ENCODE measurements at places on chromosomes 2 and 18. TPM values are rescaled to one million over a fixed set of nuclear protein-coding genes. Genes with fewer than 3 reads are reported as not detected.

DNA sequence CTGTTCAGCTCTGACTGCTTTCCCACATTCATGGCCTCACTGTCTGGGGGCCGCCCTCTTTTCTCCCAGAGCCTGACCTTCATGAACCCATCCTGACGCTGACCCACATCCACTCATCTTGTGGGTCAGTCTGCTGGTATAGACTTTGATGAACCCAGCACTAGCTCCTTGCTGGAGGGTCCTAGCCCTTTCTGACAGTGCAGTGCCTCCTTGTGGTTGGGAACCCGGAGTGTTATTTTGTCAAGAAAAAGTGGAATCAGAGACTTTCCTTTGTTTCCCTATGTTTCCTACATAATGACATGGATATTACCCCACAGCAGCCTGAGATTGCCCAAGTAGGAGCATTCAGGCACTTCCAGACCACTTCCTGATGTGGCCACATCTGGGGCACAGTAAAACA lies 19.3 kb upstream of the OSR1 start:
- peak; percentile 46 for DNase-seq
- H3K27me3 ChIP-seq: no peaks in the 10 kb centered on the region
- H3K36me3 ChIP-seq: no peaks in the 10 kb centered on the region

DNA sequence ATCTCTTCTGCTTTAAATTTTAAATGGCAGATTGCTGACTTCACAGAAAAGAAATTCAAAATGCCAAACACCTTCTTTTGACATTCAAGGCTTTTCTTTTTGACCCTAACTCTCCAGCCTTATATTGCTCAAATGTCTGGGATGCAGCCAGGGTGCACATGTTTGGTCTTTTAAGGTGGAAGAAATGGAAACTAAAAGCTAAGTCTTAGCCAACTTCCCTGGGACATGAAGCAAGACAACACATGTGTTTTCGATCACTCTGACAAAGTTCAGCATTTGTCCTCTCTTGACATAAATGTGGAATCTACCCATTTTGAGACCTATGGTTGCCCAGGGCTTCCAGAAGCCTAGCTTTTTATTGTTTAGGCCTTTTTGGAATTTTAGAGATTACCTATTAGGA lies 161.6 kb downstream of the RDH14 start:
- H3K27ac ChIP-seq: no peak overlapping the region
- H3K36me3 ChIP-seq: no peaks in the 10 kb centered on the region
- no peak overlapping the region for H3K4me3 ChIP-seq
- no peaks in the 10 kb centered on the region for H3K4me1 ChIP-seq
- no peak for DNase-seq
- no peaks in the 10 kb centered on the region for H3K27me3 ChIP-seq

- DNase-seq: peak; percentile 78
- H3K4me3 ChIP-seq: no peak overlapping the region
- H3K27me3 ChIP-seq: no peaks in the 10 kb centered on the region
- no peak overlapping the region for H3K27ac ChIP-seq
- no peaks in the 10 kb centered on the region for H3K36me3 ChIP-seq
These were observed 10.7 kb downstream of the STEAP3 start for GRCh38 chr2:119234021-119235019.

- peaks cover 57% of the 10 kb centered on the region for H3K4me1 ChIP-seq
- no peak overlapping the region for H3K27ac ChIP-seq
- no peak overlapping the region for H3K4me3 ChIP-seq
- no peaks in the 10 kb centered on the region for H3K36me3 ChIP-seq
These were observed 67.1 kb downstream of the CERKL start for GRCh38 chr2:181589779-181590178.

The GALNT3 gene
- 3.0 TPM for total RNA-seq

Data from Karpas-422 (cell line).